ENCODE measurements at places on chromosomes 2 and 18.
A peak's percentile ranks its signal among the peaks of the same experiment; 100 is the strongest.

GRCh38 chr2:181312515-181312927, 144.7 kb upstream of the ITGA4 start:
- DNase-seq: no peak

GRCh38 chr2:37529830-37530415, 141.5 kb downstream of the CDC42EP3 start:
- no peak for DNase-seq

GRCh38 chr2:209424781-209425470, 1.1 kb downstream of the MAP2 start:
- DNase-seq: peak; percentile 14

DNA sequence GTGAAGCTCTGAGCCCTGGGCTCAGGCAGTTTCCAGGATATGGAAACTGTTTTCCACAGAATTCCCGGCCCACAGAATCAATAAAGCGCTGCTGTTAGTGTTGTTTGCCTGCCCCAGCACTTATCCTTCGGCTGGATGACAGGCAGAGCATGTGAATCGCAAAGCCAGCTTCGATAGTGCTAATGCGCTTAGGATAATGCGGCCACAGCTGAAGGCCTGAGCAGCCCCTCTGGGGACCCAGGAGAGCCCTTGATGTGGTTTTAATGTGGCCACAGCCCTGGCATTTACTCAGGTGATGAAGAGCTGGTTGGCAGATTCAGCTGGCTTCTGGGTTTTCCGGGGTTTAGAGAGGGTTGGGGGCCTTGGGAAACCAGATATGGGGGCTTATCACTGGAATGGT, 23.7 kb downstream of the PCARE start:
- no peak for DNase-seq

GRCh38 chr2:215355801-215356200, 43.9 kb downstream of the ATIC start:
- DNase-seq: no peak

GRCh38 chr2:59896499-59897245, 656.8 kb downstream of the BCL11A start:
- no peak for DNase-seq

DNA sequence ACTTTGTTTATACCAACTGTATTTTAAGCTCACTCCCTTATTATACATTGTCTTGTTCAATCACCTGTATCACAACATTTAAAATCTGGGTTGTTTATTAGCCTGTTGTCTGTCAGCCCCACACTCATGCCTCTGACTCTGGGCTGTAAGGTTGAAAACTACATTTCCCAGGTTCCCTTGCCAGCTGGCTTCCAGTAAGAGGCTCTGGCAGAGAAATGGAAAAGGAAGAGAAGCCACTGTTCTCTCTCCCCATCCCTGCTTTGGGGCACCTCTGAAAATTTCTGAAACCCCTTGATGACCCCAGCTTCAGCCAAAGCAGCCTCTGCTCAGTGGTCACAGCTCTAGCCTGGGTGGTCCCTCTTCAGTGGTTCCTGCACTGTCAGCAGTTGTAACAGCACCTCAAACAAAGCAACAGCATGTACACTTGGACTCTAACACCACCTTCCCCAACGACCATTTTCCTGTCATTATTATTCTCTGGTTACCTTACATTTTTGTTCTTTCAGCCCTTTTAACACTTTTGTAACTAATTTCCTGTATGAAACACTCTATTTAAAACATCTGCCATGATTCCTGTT, 108.9 kb upstream of the LGALSL start:
- no peak for DNase-seq
